Muscle of back (tissue), 13 donors: ENCODE measurements at places on chromosomes 13 and 19.

- DNase-seq: peak; percentile 14
These were observed 442 bp upstream of the FGF14 start for GRCh38 chr13:102402290-102402689.

- DNase-seq: no peak
These were observed 617.7 kb upstream of the SLITRK1 start for GRCh38 chr13:84500016-84500415.

DNA sequence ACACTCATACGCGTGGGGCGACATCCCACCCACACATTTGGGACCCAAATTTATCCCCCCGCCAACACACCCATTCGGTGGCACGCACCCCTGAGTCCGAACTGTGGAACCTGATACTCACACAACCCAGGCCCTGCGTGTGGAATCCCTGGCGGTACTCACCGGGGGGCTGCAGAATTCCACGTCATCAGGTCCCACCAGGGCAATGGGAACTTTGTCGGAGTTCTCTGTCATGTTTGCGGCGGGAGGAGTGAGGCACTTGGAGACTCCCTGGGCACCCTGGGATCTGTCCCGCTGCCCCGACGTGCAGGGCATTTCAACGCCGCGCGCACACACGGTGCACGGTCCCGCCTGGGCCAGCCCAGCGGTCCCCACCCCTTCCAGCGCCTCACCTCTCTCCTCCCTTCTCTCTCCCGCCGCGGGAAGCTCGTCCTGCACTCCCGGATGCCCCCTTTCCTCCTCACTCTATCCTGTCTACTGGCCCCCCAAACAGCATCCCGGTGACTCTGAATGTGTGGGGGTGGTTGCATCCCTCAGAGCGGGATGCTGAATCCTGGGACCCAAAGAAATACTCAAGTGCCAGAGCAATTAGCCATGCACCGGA is at the start of gene CNMD:
Gene CNMD, minus strand, starts transcription at position 353 of the 604 bp plus-strand sequence. Its CDS starts 119 bp downstream, at position 234.
- DNase-seq: no peak

- DNase-seq: no peak
These were observed 39.1 kb downstream of the TRPM4 start for GRCh38 chr19:49196527-49197240.

- DNase-seq: no peak
These were observed 1.5 kb downstream of the ZNF814 start for GRCh38 chr19:57887195-57887941.

DNA sequence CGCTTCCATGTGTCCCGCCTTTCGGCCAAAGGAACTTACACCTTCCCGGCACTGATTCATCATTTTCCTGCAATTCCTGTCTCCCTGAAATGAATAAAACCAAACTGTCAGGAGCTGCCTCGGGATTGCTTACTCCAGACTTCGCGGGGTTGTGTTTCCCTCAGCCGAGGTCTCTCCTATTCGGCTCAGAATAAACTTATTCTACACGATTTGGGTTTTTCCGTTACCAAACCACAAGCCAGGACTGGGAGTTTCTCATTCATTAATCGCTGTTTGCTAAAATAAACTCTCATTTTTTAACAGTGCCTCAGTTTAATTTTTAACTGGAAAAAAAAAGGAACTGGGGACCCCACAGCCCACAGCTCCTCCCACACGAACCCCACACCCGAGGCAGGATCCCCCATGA is 667 bp downstream of the ZNF878 start:
- no peak for DNase-seq

- DNase-seq: no peak
These were observed 1303.6 kb downstream of the UQCRFS1 start for GRCh38 chr19:27909185-27909840.
